ENCODE measurements at places on chromosomes 5 and 9. TPM values are rescaled to one million over a fixed set of nuclear protein-coding genes. Genes with fewer than 3 reads are reported as not detected.

DNA sequence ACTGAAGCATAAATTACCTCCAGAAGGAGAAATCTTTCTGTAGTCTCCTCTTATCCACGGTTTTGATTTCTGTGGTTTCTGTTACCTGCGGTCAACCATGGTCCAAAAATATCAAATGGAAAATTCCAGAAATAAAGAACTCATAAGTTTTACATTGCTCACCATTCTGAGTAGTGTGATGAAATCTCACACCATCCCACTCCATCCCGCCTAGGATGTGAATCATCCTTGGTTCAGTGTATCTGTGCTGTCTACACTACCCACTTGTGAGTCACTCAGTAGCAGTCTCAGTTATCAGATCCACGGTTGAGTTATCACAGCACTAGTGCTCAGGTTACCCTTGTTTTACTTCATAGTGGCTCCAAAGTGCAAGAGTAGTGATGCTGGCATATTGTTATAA, 371.2 kb downstream of the NFIB start:
- no peak for DNase-seq

- no peak for DNase-seq
These were observed 99.9 kb downstream of the SSBP2 start for GRCh38 chr5:81650987-81651386.

DNA sequence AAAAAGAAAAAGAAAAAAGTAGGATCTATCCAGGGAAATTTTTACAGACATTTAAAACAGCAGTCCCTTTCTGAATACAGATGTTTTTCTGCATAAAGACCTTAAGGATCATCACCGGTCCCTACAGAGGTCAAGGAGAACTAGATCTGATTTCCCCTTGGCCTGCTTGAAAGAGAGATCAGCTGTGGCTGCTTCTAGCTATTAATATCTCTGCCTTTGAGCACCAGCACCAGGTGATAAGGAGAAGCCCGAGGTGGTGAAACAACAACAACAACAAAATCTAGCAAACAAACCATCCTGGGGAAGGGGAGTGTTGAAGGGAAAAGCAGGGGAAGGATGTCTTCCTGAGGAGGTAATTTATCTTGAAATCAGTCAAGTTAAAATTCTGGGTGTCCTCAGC, 42.1 kb downstream of the ZNF366 start:
- DNase-seq = no peak

DNA sequence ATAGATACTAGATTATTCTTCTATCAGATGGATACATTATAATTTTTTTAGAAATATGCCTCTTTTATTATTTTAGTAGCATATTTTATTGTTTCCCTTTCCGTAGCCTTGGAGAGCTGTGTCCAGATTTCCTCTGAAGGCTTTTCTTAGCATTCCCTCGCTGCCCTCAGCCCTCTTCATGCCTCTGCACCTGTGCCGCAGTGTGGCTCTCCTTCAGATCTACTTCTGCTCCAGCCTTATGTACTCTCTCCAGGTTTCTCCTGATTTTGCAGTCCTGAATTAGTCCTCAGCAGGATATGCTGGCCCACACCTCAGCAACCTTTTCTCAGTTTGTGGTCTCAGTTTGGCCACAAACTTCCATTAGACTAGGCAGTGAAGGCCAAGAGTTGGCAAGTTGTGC, 1052.0 kb downstream of the TAF11L14 start:
- no peak for DNase-seq

GRCh38 chr9:135335691-135336181, 143.8 kb upstream of the PPP1R26 start:
- no peak for DNase-seq

GRCh38 chr5:153793699-153794098, 245.0 kb downstream of the FAM114A2 start:
- DNase-seq = no peak

Gene NOP16
- total RNA-seq = 65.1 TPM

GRCh38 chr5:84450617-84451414, 66.1 kb upstream of the EDIL3 start:
- DNase-seq = no peak

All from activated B cell treated with CpG ODN at 0.5 μM for 24 hours (primary cell).